ENCODE measurements at places on chromosomes 13 and 19.
A peak's percentile ranks its signal among the peaks of the same experiment; 100 is the strongest.

GRCh38 chr19:38921420-38922274 is 8.9 kb downstream of the SARS2 start:
- DNase-seq = no peak

- DNase-seq = no peak
Observed at GRCh38 chr19:36986131-36986530, 70.0 kb downstream of the ZNF568 start.

- no peak for DNase-seq
Observed at GRCh38 chr13:110641055-110642015, 26.0 kb downstream of the NAXD start.

DNA sequence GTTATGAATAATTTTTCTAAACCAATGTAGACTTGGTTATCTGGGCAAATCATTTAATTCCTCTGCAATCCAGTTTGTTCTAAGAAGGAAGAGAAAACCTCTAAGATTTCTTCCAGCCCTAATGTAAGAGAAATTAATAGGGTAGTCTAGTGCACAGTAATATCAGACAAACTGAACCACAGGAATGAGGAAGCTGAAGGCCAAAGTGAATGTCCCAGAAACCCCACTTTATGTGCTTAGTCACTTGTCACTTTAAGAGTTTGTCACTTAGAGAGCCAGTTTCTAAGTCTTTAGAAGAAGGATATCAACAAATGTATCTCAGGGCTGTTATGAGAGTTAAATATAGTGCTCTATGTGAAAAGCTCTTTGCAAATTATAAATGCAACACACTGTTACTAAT is 750.6 kb downstream of the DIAPH3 start:
- DNase-seq = no peak

DNA sequence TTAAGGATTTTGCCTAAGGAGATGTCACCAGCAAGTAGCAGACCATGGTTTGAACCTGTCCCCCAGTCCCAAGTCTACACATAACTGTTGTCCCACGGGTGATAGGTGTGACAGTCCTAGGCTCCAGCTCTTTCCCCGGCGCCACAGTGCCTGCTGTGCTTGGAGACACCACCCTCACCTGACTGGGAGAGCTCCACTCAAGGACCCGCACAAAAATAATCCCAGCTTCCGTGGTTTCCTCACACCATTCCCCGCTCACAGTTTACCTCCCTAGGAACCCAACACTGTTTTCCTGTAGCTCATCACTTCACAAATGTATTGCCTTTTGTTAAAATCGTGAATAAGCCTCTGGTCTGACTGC is 19.8 kb upstream of the RASA3 start:
- no peak for DNase-seq

- no peak for DNase-seq
Observed at GRCh38 chr13:112182846-112183531, 116.0 kb downstream of the SOX1 start.

GRCh38 chr19:34409189-34410164 is 5.3 kb downstream of the PDCD2L start:
- no peak for DNase-seq

DNA sequence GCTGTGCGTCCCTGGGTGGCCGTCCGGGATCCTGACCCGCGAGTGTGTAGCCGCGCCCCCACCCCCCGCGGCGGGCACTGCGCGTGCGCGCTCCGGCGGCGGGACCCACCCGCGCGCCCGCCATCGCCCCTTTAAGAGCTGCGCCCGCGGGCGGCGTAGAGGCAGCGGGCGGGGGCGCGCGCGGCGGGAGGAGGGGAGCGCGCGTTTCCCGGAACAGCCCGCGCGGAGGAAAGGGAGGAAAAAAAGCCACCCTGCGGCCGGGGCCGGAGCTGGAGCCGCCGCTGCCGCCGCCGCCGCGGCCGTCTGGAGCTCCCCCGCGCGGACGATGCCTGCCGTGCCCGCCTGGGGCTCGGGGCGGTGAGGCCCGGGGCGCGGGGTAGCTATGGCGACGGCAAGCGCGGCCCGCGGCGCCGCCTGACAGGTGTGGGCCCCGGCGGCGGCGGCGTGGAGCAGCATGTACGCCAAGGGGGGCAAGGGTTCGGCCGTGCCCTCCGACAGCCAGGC is at the start of gene SSBP4:
SSBP4 (plus strand) TSS at position 204 of the 504 bp plus-strand sequence; CDS start at position 455, 251 bp downstream.
- no peak for DNase-seq

DNA sequence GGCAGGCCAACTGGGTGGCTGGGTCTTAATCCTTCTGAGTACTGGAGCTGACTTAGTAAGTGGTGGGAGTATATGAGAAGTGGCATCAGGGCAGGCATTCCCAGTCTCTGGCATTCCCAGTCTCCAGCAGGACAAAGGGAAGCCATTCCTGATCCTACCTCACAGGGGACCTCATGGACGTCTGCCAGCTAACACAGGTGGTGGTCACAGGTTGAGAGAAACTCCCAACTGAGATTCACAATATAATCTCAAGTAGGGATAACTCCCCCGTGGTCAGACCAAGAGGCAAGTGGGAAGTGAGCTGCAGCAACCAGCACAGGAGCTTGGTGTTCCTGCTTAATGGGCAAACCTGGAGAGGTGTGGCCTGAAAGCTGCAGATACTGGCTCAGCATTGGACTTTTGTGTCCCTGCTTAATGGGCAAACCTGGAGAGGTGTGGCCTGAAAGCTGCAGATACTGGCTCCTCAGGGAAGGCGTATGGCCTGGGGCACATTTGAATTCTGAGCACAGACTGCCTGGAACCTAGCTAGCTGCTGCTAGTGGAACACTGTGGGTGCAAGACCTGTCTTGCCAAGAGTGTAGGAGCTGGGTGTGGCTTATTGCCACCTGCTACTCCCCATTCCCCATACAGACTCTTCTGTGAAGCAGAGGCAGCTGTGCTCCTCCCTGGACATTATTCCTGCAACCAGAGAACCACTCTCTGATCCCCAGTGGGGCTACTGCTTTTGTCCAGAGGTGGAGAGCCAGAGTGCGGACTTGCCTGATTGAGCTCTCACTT is 25.9 kb upstream of the OR10H2 start:
- no peak for DNase-seq

DNA sequence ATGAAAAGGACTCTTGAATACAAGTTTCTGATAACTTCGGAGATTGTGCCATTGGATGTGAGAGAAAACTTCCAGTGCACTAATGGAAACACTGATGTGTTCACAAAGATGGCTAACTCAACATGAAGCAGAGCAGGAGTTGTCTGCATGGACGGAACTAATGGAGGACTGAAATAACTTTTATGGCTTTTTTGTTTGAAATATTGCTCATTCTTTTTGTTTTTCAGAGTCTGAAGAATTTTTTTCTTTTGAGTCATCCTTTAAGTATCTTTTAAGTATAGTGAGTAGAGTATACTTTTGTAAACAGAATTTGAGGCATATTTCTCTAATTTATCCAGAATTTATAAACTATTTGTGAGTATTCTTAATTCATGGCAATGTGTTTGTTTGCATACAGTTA is 25.7 kb downstream of the CRYL1 start:
- no peak for DNase-seq

DNA sequence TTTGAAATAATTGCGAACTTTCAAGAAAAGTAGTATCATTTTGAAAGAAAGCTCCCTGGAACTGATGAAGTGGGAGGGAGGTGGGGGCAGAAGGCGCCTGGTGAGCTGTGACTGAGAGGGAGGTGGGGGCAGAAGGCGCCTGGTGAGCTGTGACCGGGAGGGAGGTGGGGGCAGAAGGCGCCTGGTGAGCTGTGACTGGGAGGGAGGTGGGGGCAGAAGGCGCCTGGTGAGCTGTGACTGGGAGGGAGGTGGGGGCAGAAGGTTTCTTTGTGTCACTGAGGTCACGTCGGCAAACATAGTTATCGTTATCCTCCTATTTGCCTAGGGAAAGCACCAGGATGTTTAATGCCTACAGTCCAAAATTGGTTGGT is 24.2 kb downstream of the C2CD4C start:
- no peak for DNase-seq

- DNase-seq = no peak
Observed at GRCh38 chr13:41077475-41077874, 16.2 kb downstream of the WBP4 start.

GRCh38 chr19:47729799-47730520 is 15.4 kb upstream of the NOP53 start:
- no peak for DNase-seq

DNA sequence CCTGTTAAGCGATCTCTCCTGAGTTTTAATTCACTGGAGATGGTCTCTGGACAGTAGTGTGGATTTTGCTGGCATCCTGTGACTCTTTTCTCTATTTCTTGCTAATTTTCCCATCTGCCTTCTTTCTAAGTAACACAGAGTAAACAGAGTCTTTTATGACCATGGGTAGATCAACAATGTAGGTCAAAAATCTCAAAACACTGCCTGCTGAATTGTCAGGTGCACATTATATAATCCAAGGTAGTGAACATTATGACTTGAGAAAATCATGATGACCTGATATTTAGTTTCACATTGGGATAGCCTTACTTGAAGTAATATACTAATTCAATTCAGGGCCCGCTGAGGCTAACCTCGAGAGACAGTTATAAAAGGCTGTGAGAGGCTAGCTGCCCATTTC is 180.7 kb downstream of the TDRD3 start:
- no peak for DNase-seq

GRCh38 chr13:98693756-98694155 is 58.7 kb downstream of the SLC15A1 start:
- no peak for DNase-seq

DNA sequence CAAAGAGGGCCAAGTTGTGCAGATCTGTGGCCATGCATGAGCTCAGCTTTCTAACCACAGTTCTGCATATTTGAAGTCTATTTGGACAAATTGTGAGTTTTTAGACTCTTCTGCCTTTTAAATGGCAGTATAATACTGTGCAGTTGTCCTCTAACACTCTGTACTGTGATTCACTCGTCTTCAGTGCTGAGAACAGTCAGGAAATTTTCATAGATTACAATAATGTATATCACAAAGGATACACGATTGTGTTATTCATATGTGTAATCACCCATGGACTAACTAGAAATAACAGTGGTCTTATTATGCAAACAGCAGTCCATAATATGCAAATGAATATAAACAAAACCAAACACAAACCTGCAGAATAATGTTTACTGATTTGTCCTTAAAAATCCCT is 259.1 kb downstream of the PCDH9 start:
- DNase-seq = no peak

GRCh38 chr13:113837560-113838355 is 26.1 kb downstream of the GAS6 start:
- no peak for DNase-seq

GRCh38 chr13:33690354-33690753 is 127.6 kb upstream of the RFC3 start:
- DNase-seq = peak; percentile 63

- DNase-seq = no peak
Observed at GRCh38 chr19:35166100-35167063, 11.8 kb downstream of the FXYD5 start.

- DNase-seq = no peak
Observed at GRCh38 chr13:51619614-51620013, 35.4 kb downstream of the WDFY2 start.

DNA sequence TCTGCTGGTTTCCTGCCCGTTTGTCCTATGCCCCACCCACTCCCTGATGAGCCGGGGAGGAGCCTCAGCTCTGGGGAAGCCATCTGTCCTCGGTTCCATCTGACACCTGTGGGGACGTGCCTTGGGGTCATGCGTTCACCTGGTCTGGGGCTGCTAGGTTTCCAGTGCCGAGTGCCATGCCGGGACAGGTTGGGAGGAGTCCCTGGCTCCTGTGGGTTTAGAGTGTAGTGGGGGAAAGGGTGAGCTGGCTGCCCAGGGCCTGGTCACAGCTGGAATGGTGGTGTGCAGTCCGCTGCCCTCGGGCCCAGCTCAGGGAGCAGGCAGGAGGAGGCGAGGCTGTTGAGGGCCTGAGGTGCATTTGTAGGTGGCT is 2.5 kb downstream of the KDM4B start:
- no peak for DNase-seq

DNA sequence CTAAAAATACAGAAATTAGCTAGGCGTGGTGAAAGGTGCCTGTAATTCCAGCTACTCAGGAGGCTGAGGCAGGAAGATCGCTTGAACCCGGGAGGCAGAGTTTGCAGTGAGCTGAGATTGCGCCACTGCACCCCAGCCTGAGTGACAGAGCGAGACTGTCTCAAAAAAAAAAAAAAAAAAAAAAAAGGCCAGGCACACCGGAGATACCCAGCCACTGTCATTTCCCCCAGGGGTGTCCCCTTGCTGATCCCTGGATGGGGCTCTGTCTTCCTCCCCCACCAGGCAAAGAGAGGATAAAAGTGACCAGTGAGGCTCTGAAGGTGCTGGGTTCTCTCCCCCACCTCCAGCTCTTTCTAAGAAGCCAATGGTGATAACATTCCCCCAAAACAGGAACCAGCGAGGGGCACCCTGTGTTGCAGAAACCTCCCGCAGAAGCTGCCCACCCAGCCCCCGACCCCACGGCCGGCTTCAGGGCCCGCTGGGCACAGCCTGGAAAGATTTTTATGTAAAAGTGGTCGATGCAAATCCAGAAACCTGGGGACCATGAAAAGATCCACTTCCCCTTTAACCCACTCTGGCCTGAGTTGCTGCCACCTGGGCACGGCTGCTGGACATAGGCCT is 61.4 kb upstream of the KLF2 start:
- no peak for DNase-seq

GRCh38 chr19:34237283-34237682 is 17.1 kb upstream of the GARRE1 start:
- DNase-seq = no peak

- DNase-seq = no peak
Observed at GRCh38 chr19:17103177-17103576, 27.6 kb downstream of the MYO9B start.

- peak; percentile 29 for DNase-seq
Observed at GRCh38 chr13:78786459-78786858, 127.5 kb upstream of the OBI1 start.

- DNase-seq = no peak
Observed at GRCh38 chr13:113432506-113433270, 20.6 kb downstream of the ADPRHL1 start.

DNA sequence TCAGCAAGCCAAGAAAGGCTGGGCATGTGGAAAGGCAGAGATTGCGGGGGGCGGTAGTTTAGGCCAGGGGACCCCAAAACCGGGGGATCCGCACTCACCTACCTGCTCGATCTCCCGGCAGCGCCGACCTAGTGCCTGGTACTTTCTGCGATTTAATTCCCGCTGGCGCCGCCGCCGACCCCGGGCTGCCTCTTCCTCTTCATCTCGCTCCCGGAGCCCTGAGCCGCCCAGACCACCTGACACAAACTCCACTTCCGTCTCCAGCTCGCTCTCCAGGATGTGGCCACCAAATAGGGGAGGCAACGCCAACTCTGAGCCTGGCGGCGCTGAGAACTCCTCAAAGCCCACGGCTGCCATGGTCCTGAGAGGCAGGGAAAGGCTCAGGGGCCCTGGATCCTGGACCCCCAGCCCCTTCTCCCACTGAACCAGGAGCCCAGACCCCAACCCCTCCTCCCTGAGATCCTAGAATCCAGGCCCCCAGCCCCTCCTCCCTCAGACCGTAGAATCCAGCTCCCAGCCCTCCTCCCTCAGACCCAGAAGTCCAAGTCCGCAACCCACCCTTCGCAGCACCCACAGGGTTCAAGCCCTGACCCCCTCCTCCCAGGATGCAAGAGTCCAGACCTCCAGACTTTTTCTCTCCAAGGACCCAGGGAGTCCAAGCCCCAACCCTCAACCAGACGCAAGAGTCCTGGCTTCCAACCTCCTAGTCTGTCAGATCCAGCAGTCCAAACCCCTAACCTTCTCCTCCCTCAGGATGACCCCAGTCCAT is 933 bp downstream of the TFPT start:
- DNase-seq = no peak
